Endothelial cell of umbilical vein (primary cell): ENCODE measurements at places on chromosomes 7 and 10. TPM values are rescaled to one million over a fixed set of nuclear protein-coding genes. Genes with fewer than 3 reads are reported as not detected.

GRCh38 chr10:71253981-71254818 lies 41.8 kb downstream of the UNC5B start:
- DNase-seq: peak; percentile 28

RTKN2 gene
- 0.48 and 0.65 TPM in 2 replicates for polyA plus RNA-seq

JAKMIP3 gene
- polyA plus RNA-seq: 0.01 and 0.02 TPM in 2 replicates

DNA sequence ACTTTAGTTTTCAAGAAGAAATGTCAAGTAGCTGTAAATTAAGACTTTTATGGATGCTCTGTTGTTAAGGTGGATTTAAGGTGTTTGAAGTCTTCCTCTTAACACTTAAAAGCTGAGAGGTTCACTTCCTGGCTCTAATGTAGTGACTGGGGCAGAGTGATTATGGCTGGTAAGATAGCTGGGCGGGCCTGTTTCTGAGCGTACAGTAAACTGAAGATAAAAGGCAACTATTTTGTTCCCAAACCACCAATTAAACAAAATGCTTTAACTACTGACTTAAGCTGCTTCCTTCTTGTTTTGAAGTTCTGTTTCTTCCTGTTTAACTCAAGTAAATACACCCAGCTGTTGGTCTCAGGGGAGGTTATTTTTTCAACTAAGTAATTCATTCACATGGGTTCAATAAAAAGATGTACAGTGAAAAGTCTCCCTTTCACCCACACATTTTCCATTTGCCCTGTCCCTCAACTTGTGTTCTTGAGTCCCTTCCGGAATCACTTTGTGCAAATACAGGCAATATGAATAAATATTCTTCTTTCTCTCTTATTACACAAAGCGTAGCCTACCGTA lies 19.3 kb downstream of the VWA2 start:
- no peak for DNase-seq

C10orf71 gene
- not detected in 2 replicates for polyA plus RNA-seq

LUC7L2 gene
- 28.0 and 34.4 TPM in 2 replicates for polyA plus RNA-seq
